H7 (cell line): ENCODE measurements at places on chromosomes 13 and 19. TPM values are rescaled to one million over a fixed set of nuclear protein-coding genes. Genes with fewer than 3 reads are reported as not detected.

Gene ISYNA1
- 183 and 212 TPM in 2 replicates for total RNA-seq

Gene FFAR1
- not detected in 2 replicates for total RNA-seq

Gene ZNF98
- total RNA-seq: not detected in 2 replicates

Gene EBI3
- total RNA-seq: 0.10 and 0.67 TPM in 2 replicates

Gene ADAMTS10
- total RNA-seq: 23.2 and 32.9 TPM in 2 replicates

Gene SIGLEC12
- not detected in 2 replicates for total RNA-seq

Gene FBN3
- total RNA-seq: 13.7 and 15.9 TPM in 2 replicates

Gene CGB2
- total RNA-seq: 1.4 TPM in 1 of 2 replicates, not detected in the other

Gene FKRP
- 15.8 and 22.4 TPM in 2 replicates for total RNA-seq

Gene LENG9
- 3.5 and 7.9 TPM in 2 replicates for total RNA-seq

Gene ABHD17A
- 87.0 and 134 TPM in 2 replicates for total RNA-seq

Gene ADAMTSL5
- total RNA-seq: 0.21 and 0.52 TPM in 2 replicates

Gene CEACAM19
- total RNA-seq: 0.17 and 1.1 TPM in 2 replicates

Gene TMEM238
- 1.0 TPM in 1 of 2 replicates, not detected in the other for total RNA-seq

Gene ANKLE1
- total RNA-seq: 18.0 and 22.7 TPM in 2 replicates

DNA sequence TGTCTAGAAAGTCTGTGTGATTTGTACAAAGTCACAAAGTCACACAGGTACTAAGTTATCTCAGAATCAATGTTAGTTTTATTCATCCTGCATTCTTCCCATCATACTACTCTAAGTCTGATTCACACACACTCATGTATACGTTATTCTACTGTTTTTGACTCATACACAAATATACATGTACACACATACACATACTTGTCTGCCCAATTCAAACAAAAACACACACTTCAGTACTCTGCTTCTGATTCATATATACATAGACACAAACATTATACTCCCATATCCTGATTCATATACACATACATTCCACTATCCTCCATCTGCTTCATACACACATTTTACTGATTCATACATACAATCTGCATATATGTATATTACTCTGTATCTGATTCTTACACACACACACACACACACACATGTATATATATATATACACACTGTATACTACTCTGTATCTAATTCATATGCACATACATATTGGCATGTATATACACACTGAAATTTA, 69.3 kb downstream of the KLF12 start:
- no peak for DNase-seq

GRCh38 chr13:40047322-40047771, 391.9 kb downstream of the COG6 start:
- no peak for DNase-seq

DNA sequence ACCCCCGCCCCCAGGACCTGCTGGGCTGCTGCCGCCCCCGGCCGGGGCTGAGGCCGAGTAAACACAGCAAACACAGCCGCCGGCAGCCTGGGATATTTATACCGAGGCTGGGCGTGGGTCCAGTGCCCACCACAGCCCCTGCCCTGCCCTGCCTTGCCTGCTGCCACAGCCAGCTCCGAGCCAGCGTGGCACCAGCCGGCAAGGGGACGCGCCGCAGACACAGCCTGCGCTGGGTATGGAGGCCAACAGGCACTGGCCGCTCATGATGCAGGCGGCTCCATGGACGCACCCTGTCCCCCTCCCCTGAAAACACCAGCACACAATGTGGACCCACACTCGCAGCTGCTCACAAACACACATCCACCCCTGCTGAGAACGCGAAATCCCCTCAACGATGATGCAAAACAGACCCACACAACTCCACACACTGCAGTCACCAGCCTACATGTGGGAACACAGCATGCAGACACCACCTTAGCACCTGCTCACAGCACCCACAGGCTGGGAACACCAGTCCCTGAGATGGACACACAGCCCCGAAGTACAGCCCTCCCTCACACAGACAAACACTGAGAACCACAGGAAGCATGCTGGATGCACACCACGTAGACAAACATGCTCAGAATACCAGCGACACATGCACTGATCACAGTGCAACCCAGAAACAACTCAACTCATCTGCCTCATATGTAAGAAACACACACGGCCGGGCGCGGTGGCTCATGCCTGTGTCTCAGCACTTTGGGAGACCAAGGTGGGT, 16.2 kb downstream of the CCDC97 start:
- peak; percentile 78 for DNase-seq

- DNase-seq: no peak
Observed at GRCh38 chr13:77269141-77269540, 57.8 kb downstream of the MYCBP2 start.

DNA sequence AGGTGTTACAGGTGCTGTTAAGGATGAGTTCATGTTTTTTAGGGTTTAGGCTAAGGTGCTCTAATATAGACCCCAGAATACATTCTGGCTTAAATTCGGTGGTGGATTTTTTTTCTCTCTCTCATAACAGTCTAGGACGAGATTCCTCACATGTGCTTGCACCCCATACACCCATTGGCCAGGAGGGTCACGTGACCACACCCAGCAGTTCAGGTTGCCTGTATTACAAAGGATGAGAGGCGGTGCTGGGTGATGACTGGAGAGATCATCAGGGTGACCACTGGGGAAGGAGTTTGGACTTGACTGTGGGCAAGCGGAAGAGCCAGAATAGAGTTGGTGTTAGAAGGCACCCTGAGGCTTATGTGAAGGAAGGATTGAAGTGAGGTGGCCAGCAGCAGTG, 27.7 kb downstream of the PPP2R1A start:
- peak; percentile 50 for DNase-seq

- DNase-seq: no peak
Observed at GRCh38 chr19:38409631-38410133, 6.8 kb downstream of the FAM98C start.

GRCh38 chr13:30148786-30149185, 158.6 kb downstream of the KATNAL1 start:
- no peak for DNase-seq

DNA sequence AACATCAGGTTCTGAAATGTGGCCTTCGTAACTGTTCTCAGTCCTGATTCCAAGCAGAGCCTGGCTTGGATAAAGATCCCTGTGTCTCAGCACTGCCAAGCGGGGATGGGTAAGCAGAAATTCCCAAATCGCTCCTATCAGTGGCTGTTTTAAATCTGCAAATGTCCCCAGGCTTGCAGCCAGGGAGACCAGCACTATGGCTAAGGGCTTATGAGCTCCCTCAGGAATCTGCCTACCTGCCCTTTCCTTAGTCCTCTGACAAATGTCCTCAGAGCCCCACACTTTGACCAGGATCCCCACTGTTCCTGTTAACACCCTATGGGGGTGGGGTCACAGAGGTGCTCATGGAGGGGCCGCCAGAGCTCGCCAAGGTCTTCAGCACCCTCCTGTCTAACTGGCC, 1062.8 kb downstream of the UQCRFS1 start:
- no peak for DNase-seq

GRCh38 chr19:1025960-1026782, at the start of gene CNN2:
CNN2 (plus strand) TSS chr19:1026608; CDS start chr19:1026662, 54 bp downstream.
- peak; percentile 99 for DNase-seq

DNA sequence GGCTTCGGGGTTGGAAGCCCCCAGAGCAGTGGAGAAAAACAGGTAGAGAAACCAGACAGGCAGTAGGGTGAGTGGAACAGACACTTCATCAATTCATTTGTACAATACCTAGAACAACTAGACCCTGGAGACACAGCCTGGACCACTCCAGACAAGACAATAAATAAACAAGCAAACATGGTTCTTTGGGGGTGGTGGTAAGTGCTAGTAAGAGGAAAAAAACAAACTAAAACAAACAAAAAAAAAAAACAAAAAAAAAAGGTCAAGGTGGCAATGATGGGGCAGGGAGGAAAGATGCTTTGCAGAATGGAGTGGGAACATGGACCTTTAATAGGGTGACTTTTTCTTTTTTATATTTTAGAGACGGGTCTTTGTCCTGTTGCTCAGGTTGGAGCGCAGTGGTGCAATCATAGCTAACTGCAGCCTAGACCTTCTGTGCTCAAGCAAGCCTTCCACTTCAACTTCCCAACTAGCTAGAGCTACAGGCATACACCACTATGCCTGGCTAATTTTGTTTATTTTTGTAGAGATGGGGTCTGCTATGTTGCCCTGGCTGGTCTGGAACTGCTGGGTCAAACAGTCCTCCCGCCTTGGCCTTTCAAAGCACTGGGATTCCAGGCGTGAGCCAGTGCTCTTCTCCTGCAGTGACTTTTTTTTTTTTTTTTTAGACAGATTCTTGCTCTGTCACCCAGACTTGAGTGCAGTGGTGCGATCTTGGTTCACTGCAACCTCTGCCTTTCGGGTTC, 3.1 kb downstream of the JUNB start:
- DNase-seq: peak; percentile 15

DNA sequence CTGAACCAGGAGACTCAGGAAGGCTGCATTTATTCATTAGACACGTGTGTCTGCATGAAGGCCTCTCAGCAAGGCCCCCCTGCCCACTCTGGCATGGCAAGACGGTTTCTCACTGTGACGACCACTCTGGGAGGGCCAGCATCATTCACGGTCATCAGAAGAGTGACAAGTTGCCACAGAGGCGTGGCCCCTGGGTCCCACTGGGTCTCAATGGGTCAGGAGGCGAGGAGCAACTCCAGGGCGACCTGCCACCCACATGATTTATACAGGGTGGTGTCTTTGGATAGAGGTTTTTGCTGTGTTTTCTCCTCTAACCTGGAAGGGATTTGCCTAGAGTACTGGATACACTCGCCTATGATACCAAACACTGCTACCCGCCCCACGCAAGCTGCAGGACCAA, 60.7 kb downstream of the KLF2 start:
- DNase-seq: no peak

DNA sequence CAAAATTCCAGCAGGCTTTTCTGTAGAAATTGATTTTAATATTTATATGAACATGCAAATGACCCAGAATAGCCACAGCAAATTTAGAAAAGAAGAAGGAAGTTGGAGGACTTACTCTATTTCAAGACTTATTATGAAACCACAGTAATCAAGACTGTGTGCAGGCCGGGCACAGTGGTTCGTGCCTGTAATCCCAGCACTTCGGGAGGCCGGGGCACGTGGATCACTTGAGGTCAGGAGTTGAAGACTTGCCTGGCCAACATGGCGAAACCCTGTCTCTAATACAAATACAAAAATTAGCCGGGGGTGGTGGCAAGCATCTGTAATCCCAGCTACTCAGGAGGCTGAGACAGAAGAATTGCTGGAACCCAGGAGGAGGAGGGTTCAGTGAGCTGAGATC, 6.0 kb upstream of the FFAR2 start:
- no peak for DNase-seq

- DNase-seq: peak; percentile 90
Observed at GRCh38 chr19:7916103-7916954, 1.7 kb downstream of the TGFBR3L start.

DNA sequence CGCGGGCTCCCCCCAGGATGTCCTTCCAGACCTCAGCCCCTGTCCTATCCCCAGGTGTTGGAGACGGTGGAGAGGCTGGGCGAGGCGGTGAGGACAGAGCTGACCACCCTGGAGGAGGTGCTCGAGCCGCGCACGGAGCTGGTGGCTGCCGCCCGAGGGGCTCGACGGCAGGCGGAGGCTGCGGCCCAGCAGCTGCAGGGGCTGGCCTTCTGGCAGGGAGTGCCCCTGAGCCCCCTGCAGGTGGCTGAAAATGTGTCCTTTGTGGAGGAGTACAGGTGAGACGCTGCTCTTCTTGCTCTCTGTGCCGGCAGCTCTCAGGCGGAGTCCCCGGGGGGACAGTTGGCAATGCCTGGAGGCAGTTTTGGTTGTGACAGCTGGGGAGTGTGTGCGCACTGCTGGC, 6.9 kb downstream of the TTYH1 start:
- peak; percentile 85 for DNase-seq

- DNase-seq: peak; percentile 53
Observed at GRCh38 chr19:55391702-55392615, 6.2 kb downstream of the RPL28 start.

GRCh38 chr19:39342647-39343305, 555 bp downstream of the SAMD4B start:
- DNase-seq: peak; percentile 62

GRCh38 chr19:51098365-51099046, 9.7 kb downstream of the CTU1 start:
- DNase-seq: peak; percentile 50

DNA sequence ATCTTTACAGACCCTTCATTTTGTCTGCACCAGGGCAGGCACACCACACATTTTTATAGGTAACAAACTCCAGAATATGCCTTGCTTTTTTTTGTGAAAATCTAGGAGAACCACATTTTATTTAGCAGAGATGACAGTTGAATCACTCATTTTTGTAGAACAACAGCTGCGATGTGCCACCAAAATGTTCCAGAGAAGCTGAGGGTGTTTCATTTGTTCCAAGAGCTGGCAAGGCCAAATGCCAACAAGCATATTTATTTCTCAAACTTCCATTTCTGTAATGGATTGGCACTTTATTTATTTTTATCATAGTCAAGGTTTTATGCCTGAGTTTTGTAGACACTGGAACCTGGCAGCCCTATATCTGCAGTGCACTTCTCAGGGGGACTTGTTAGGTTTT, 10.4 kb downstream of the OLFM4 start:
- no peak for DNase-seq

- no peak for DNase-seq
Observed at GRCh38 chr13:41053384-41053826, 7.9 kb upstream of the WBP4 start.

- DNase-seq: peak; percentile 97
Observed at GRCh38 chr19:43575156-43575950, at the start of the genes PINLYP and XRCC1. PINLYP (plus strand) TSS chr19:43575801; CDS start chr19:43577192, 1,391 bp downstream. XRCC1 (minus strand) TSS chr19:43575527; CDS start chr19:43575458, 69 bp downstream.
